T-helper 1 cell (primary cell): ENCODE measurements at places on chromosomes 4 and X.

DNA sequence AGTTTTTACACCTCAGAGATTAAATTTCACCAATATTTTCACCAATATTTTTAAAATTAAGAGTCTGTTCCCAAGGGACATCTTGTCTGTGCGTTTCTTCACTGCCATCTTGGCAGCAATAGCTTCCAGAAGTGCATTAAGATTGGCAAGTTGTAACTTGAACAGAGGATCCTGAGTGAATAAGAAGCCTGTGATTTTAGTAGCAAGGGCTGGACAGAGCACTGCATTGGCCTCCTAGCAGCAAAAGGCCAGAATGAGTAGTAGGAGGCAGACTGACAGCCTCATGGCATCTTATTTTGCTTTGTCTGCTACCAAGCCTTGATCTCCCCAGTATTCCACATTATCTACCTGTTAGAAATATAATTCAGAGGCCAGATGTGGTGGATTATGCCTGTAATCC, 138.4 kb downstream of the CPE start:
- no peak for DNase-seq

- DNase-seq = no peak
Observed at GRCh38 chr4:128393101-128393704, 105.6 kb upstream of the PGRMC2 start.

GRCh38 chrX:18983666-18984380, at the start of gene PHKA2:
Gene PHKA2, minus strand, starts transcription at chrX:18984114. Its CDS starts 182 bp downstream, at chrX:18983932.
- no peak for DNase-seq

DNA sequence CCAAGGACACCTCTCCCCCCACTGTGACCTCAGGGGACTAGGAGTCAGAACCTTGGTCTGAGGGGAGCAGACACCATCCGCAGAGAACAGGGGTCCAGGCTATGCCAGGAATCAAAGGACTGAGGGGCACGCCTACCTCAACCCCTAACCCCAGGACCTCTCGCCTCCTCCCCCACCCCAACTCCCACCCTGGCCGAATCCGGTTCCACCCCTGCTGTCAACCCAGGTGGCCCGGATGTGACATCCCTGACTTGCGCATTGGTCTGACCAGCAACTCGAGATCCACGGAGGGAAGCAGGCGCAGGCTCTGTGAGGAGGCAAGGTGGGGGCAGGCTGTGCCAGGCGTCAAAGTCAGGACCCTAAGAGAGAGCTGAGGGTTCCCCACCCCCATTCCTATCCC, 468 bp upstream of the MAGEA4 start:
- DNase-seq = no peak

DNA sequence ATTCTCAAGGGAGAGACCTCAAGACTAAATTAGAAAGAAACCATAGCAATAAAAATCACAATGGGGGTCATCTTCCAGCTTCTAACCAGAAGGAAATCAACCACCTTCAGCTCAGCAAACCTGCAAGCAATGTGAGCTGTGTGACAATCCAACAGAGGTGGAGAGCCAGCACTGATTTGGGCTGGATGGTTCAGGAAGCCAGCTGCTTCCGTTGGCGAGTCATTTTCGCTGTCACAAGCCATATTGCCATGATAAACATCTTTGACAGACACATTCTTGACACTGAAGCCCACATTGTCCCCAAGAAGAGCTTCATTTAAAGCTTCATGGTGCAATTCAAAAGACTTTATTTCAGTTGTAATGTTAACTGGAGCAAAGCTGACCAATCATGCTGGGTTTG, 22.7 kb downstream of the F8A1 start:
- no peak for DNase-seq

DNA sequence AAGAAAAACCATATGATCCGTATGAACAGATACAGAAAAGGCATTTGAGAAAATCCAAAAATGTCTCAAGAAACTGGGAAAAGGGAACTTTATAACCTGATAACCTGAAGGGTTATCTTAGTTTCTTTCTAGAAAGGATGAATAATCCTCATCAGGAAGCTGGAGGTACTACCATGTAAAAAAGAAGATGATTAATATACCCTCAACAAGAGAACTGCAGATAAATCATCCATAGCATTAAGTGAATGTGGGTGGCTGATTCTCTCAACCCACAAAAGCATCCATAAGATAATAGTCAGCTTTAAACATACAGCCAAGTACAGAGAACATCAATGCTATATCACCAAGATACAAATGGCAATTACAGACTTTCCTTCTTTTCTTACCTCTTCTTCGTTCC, 26.4 kb downstream of the ANAPC10 start:
- DNase-seq = no peak

DNA sequence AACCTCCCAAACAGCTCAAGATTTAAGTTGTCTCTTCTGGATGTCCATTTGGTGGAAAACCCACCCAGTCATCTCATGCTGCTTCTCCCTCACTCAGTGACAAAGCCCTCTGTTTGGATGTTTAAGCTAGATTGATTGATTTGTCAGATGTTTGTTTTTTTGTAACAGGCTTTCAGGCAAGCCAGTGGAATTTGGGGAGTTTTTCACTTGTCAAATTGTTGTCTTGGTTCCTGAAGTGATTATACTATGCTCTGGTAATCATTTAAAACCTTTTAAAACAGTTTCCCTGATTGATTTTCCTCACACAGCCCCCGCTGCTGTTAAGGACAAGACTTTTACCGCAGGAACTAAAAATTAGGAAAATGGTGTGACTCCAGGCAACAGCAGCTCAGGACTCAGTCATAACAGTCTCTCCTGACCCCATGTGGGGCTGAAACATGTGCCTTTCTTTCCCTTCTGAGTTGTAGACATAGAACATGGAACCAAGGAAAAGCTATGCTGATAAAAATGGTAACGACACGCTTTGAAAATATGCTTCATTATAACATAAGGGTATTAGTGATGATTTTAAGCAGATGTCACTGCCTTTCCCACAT, 40.8 kb upstream of the SETD7 start:
- no peak for DNase-seq

DNA sequence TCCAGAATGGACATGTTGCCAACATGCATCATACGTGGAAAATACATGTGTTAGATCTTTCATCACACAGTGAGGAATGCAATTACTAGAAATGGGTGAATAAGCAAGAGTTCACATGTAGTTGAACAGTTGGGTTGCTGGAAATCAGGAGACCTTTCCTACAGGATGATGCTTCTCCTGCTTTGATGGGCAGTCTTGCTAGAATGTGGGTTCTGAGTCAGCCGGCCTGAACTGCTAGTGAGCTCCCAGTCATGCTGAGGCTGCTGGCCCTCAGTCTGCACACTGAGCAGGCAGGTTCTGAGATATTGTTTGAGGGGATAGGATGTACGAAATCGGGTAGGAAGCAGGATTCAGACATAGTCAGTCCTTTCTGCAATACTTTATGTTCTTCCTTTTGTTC, 20.2 kb downstream of the MSL3 start:
- no peak for DNase-seq

GRCh38 chr4:122906859-122907305, 15.5 kb downstream of the NUDT6 start:
- no peak for DNase-seq

GRCh38 chrX:1778817-1779216, 164.0 kb downstream of the ASMT start:
- no peak for DNase-seq

DNA sequence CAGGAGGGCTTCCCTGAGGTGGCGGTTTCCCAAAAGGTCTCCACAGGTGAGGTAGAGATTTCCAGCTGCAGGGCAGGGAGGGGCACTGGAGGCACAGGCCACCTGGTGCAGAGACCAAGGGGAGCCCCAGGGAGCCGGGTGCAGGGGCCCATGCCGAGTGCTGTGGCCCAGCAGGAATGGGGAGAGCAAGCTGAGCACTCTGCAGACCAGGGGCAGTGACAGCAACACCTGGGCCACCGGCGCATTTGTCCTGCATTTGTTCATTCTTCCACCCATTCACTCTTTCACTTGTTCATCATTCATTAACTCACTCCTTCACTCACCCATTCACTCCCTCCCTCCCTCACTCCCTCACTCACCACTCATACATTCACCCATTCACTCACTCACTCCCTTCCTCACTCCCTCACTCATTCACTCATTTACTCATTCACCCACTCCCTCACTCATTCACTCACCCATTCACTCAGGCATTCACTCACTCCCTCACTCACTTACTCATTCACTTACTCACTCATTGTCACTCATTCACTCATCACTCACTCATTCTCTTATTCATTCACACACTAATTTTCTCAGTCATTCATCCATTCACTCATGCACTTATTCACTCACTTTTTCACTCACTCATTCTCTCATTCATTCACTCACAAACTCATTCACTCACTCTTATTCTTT, 16.3 kb downstream of the CPZ start:
- DNase-seq = no peak

DNA sequence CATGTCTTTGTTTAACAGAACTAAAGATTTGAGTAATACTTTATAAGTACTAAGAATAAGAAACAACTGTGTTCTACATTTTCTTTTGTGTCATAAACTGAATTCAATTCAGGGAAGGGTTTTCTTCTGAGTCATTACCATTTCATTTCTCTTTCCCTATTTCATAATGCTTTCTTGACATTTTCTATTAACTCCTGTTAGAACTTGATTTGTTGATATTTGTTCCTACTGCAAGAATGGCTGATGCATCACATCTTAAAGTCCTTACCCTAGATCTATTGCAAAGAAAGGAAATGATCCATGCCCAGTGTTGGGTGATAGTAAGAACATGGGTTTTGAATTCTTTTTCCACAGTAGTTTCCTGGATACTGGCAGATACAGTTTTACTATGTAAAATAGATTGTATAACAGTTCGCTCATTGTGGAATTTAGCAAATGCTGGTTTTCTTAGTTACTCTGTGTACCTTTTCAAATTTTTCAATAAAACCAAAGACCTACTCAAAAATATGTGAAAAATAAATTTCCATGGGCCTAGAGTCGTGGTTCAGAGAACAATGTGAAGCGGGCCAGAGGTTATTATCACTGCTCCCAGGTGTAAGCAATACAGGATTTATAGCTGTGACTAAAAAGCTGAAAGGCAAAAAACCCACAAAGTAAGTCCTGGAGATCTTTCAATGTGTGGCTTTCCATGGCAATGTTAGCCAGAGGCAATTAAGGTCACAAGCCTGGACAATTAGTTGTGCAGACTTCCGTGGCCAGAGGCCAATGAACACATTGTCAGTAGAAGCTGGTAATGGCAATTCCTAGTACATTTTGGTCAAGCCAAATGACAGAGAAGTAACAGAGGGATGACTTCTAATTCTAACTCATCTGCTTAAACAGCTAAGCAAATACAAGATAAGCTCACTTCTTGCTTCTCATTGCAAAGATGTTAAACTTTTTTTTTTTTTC, 127.3 kb upstream of the FAT4 start:
- DNase-seq = no peak

- no peak for DNase-seq
Observed at GRCh38 chr4:183747931-183748670, 89.0 kb downstream of the TRAPPC11 start.

DNA sequence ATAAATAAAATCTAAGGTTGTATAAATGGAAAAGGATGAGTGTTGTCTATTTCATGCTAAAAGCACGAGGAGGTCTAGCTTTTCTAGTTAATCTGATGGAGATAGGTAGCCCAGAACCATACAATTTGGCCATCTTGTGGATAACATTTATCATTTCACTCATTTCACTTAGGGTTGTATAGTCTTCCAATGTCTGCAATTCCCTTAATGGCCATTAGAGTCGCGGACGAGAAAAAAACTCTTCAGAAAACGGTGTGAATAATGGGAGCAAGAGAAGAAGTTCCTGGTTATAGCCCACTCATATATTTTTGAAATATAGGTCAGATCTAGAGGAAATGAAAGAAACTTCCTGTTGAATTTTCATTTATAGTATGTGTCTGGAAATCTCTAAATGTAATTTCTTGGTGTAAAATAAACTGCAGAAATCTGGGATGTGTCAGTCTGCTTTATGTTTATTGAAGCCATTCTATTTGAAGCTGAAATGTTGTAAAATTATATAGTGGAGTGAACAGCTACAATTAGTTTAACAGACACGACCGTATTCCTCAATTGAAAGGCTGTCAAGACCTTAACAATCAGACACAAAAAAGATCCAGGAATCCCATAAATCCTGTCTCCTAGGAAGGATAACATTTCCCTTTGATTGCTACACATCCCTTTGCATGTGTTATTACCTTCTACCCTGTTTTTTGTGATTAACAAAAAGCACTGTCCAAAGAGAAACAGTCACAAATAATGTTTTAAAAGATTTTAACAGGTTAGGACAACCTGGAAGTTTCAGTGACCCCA, 47.7 kb upstream of the MGST2 start:
- DNase-seq = no peak

- DNase-seq = peak; percentile 56
Observed at GRCh38 chr4:26878794-26879391, 18.3 kb downstream of the STIM2 start.

GRCh38 chrX:110026099-110026844, 23.4 kb downstream of the TMEM164 start:
- no peak for DNase-seq

GRCh38 chr4:128983771-128984485, 109.4 kb downstream of the SCLT1 start:
- DNase-seq = no peak

DNA sequence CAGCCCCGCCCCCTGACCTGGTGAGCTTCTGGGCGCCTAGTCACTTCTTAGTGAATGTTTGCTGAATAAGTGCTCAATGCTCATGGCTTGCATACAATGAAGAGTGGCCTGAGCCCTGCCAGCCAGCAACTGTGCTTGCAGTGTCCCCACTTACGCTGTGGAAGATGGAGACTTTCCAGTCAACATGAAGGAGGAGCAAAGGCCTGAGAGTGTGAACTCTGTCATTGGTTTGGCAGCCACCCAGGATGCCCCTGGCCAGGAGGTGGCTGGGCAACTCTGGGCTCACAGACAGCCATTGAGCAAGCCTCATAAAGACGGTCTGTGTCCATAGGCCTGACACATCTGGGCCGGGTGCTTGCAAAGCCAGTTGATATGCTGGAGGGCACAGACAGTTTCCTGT, 72.1 kb upstream of the MAMLD1 start:
- DNase-seq = no peak

DNA sequence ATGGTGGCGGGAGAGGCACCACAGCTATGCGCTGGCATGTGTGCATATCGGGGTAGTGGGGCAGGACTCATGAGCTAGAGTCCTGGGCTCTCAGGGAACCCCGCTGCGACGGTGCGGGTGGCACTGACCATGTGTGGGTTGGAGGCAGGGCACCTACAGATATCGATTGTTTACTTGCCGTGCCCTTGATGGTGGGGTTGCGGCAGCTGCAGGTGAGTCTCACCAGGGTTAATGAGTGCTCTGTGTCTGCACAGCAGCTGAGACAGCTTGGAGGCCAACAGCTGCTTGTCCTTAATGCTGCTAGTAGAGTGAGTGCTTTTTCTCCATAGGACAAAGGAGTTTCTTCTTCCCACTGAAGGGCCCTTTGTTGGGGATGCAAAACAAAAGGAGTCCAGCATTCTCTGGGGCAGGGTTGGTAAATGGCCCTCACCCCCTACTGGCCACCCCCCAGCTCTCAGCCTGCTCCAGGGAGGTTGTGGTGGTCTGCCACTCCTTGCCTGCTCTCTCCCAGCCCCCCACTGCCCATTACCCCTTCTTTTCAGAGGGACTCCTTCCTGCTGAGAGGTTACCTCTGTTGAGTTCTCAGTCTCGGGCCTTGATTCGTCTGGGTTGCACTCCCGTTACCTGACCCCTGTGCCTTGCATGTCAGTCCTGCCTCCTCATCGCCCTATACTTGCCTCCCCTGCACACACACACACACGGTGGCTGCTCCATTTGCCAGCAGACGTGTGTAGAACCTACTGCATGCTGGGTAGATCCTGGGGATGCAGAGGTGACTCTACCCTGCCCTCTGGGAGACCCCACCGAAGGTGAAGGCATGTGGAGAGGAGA, 52.8 kb downstream of the TBC1D14 start:
- no peak for DNase-seq

- DNase-seq = no peak
Observed at GRCh38 chr4:78923464-78924312, 15.6 kb downstream of the PAQR3 start.

GRCh38 chrX:135411893-135412292, 9.9 kb upstream of the SMIM10L2A start:
- no peak for DNase-seq
